ENCODE measurements at places on chromosomes 7 and 10.

GRCh38 chr10:72746426-72747363, 54.8 kb downstream of the MCU start:
- no peak for DNase-seq

DNA sequence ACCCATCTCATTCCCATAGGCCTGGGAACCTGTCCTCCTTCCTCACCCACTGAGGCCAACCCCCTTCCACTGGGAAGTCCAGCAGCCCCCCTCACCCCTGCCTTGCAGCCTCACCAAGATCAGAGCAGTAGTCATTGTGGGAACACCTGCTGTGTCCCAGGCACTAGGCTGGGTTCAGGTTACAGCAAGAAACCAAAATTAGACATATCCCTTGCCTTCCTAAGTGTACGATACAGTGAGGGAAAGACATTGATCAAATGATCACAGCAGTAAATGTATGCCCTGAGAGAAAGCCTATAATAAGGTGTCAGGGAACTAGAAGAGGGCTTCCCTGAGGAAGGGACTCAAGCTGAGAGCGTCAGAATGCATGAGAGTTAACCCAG, 17.0 kb upstream of the C10orf105 start:
- no peak for DNase-seq

DNA sequence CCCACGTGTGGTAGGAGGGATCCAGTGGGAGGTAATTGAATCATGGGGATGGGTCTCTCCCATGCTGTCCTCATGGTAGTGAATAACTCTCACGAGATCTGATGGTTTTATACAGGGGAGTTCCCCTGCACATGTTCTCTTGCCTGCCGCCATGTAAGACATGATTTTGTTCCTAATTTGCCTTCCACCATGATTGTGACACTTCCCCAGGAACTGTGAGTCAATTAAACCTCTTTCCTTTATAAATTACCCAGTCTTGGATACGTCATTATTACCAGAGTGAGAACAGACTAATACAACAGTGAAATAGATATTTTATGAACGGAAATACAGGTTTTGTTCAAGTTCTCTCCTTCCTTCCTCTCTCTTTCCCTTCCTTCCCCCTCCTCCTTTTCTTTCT, 15.8 kb downstream of the CALD1 start:
- DNase-seq, result no peak

GRCh38 chr10:51656503-51656902, 42.9 kb downstream of the CSTF2T start:
- no peak for DNase-seq

DNA sequence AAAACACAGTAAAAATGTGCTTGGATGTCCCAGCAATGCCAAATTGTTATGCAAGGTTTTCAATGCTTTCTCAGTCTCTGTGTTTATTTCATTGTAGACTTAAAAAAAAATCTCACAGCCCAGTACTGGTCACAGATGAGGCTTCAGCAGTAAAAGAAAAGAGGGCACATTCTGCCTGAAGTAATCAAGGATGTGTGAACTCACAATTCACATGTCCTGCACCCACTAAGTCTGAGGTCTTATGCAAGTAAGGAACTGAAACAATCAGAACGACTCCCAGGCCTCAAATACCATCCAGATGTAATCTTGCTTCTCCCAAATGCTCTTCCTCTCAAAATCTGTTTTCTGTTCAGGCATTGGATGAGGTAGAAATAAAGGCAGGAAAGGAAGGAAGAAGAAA, 33.7 kb downstream of the ADRB1 start:
- no peak for DNase-seq

DNA sequence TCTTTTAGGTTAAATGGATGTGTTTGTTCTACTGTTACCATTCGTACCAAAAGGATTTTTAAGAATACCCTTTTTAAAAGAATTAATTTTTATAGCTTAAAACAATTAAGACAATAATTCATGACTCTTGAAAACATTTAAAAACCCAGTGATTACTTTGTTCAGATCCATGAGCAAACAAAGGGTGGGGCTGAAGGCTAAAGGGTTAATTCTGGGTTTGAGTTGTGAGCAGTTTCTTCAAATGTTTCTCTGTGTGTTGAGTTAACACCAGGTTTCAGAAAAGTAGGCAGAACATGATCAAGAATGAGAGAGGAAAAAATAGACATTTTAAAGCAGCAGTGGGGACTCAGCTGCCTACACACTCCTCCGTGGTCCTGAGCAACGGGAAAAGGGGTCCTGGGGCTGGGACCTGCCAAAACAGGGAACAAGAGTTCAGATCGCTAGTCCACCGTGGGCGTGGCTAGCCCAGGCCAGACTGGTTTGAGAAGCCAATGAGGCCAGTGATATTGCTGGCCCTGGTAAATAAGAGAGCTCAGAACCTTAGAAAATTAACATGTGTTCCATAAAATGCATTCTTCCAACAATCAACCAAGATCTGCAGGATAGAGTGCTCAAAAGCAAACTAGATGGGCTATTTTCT, 14.9 kb upstream of the EZH2 start:
- DNase-seq, result no peak

DNA sequence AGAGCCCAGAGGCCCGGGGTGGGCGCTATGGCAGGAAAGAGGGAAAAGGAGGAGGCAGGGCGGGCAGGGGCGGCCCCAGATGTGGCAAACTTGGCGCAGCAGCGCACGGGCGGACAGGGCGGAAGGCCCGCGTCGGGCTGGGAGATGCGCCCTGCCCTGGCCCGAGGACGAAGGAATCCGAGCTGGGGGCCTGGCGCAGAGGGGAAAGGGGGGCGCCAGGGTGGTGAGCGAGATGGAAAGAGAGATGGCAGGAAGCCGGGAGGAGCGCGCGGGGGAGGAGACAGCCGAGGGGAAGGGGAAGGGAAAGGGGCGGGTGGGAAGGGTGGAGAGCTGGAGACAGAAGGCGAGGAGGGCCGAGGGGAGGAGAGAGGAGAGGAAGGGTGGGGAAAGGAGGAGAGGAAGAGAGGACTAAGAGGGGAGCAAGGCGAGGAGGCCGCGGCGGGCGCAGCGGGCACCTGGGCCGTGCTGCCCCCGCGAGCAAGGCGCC, at the start of gene MARVELD1:
MARVELD1 (plus strand) TSS at position 392 of the 487 bp plus-strand sequence. CDS start 147 bp downstream, outside the sequence.
- no peak for DNase-seq

GRCh38 chr7:424961-425793, 94.5 kb downstream of the PDGFA start:
- DNase-seq, result no peak

DNA sequence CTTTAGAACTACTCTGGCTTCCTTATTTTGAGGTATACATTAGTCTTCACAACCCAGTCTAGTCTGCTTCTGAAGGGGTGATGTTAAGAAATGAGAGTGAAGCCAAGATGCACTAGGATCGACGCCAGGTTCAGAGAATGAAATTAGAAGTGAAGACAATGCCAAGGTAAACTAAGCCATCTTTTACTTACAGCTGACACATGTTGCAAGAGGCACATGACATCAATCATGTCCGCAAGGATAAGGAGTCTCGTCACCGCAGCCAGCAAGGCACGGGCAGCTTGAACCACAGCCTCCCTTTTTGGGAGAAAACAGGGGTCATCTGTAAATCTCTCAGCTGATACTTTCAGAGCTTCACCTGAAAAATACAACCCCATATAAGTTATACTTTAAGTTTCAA, 156.7 kb downstream of the CTNNA3 start:
- DNase-seq, result no peak

- no peak for DNase-seq
Measured at GRCh38 chr10:34875061-34875460, 60.0 kb upstream of the PARD3 start.

GRCh38 chr7:24836084-24836483, 78.8 kb upstream of the GSDME start:
- no peak for DNase-seq

DNA sequence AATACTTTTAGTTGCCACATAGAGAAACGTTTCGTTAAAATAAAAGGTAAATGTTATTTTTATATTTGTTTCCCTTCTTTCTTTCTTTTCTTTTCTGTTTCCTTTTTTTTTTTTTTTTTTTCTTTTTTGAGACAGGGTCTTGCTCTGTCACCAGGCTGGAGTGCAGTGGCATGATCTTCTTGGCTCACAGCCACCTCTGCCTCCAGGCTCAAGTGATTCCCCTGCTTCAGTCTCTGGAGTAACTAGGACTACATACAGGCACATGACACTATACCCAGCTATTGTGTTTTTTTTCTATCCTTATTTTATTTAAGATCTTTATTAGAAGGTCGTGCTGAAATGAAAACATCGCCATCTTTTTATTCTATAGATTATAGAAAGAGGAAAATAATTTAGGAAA, 661.8 kb upstream of the MBL2 start:
- DNase-seq, result no peak

DNA sequence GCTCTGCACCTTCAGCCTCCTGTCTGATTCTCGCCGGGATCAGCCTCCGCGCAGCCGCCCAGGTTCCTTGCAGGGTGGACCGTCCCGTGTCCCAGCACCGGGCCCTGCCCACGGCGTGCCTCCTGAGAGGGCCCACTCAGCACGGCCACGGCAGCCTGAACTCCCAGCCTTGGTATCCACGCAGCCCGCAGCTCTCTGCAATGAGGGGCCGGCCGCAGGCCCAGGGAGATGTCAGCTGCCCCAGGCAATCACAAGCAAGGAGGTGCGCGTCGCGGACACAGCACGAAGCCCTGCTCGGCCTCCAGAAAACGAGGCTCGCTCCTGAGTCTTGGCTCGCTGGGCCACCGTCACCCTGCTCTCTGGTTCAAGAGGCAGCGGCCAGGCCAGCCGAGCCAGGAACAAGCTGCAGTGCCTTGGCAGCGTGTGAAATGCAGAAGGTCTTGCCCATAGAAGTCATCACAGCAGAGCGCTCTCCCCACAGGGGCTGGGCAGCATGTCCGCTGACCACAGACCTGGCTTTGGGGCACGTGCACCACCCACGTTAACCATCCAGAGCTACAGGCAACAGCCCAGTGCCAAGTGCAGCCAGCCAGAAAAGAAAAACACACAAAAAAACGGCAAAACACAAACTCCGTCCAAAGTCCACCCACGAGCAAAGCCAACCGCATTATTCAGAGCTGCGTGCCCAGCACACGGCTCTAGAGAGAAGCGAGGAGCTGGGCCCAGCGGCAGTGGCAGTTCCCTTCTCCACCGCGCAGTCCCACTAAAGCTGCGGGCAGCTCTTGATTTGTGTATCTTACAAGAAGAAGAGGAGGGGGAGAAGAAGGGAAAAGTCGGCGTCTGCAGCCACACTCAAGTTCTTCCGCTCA, 13.9 kb downstream of the GPER1 start:
- DNase-seq, result no peak

- no peak for DNase-seq
Measured at GRCh38 chr10:87790185-87790584, 27.8 kb downstream of the ATAD1 start.

- no peak for DNase-seq
Measured at GRCh38 chr7:104048055-104048454, 58.6 kb upstream of the RELN start.

GRCh38 chr7:15682751-15683245, 3.7 kb downstream of the MEOX2 start:
- no peak for DNase-seq

GRCh38 chr7:125085084-125085483, 155.5 kb upstream of the POT1 start:
- no peak for DNase-seq

DNA sequence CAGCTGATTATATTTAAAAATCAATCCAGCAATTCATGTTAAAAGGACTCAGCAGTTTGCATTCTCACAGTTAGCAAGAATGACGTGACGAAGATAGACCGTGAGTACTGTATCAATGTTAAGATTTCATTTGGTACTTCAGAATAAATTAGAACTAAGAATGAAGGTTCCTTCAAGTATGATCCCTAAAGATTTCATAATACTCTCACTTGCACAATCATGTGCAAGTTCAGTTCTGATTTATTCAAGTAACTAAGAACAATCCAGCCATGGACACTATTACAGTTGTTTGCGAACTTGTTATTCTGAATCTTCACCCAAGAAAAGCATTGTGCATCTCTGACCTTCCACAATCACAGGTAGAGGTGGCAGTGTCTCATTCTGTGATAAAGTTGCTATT, 7.7 kb downstream of the RHEB start:
- DNase-seq, result no peak

GRCh38 chr7:135277161-135277560, 43.5 kb downstream of the STRA8 start:
- no peak for DNase-seq

DNA sequence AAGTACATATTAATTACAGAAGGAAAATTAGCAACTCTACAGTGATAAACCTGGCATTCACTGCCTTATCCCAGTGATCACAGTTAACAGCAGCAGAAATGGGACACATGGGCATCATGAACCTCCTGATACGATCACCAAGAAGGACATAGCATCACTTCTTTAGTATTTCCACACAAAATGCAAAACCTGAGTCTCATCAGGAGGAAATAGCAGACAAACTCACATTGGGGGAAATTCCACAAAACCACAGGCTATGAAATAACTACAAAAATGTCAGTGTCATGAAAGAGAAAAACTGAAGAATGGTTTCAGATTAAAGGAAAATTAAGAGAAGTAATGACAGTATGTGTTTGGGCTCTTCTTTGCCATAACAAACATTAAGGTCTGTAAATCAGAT, 12.0 kb upstream of the PURB start:
- no peak for DNase-seq

DNA sequence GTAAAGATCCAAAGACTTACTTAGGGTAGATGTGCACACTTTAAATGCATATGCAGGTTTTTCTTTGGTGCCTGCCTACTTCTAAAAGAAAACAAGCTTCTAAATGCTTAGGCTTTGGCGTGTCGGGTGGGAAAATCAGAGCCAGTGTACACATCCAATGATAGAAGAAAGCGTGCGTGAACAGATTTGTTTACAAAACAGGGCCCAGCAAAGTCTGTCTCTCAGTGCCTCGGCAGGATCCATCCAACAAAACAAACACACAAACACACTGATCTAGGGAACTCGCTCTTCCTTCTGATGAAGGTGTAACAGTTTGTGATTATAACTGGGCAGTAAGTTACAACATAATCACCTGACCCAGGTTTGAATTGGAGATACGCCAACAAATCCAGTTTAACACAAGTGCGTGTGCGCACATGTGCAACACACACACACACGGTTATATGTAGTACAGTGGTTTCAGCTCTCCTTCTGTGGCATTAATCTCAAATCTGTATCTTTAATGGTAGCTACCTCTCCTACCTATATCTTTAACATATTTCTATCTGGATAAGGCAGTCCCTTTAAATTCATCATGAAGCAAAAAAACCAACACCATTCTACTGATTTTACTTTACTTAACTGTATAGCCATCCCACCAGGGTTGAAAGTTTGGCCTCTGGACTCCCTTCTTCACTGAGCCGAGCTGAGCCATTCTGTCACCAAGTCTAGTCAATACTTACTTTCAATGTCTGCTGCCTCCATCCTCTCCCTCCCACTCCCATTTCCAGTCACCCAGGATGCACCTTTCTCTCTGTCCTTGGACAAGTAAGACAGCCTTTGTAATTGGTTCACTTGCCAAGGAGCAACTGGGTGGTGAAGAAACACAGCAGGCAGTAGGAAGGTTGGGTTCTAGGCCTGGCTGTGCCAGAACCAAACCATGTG, 184.4 kb upstream of the KLF14 start:
- DNase-seq, result no peak
